T-cell (primary cell): ENCODE measurements at places on chromosomes 13 and 19.

GRCh38 chr19:10260141-10260584 is 8.1 kb downstream of the MRPL4 start:
- no peak for DNase-seq

GRCh38 chr19:2771786-2772674 is 11.0 kb downstream of the SGTA start:
- no peak for DNase-seq

GRCh38 chr13:94709001-94709834 is 3.1 kb downstream of the SOX21 start:
- no peak for DNase-seq

DNA sequence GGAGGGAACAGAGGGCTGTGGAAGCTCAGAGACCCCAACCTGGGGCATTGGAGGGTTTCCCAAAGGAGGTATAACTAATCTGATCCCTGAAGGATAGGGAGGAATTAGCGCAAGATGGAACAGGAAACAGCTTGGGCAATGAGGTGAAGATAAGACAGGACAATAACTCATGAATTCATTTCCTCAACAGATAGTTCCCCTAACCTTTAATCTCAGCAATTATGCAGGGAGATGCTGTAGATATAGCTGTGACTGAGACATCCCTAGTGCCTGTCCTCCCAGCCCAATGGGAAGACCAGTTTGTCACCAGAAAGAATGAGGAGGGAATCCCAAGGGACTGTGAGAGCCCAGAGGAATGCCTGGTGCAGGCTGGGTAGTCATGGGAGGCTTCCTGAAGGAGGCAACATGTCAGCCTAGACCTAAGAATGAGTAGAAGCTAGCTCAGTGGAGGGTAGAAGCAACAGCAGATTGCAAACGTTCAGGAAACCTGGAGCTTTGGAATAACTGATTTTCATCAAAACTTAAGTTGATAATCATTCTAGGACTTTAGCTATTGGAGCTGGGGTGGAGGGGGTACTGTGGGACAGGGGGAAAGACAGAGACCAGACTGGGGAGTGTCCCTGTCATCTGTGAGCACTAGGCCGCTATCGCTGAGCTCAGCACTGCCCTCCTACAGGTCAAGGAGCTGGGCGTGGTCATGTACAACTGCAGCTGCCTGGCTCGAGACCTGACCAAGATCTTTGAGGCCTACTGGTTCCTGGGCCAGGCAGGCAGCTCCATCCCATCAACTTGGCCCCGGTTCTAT is 18.8 kb downstream of the HIPK4 start:
- no peak for DNase-seq

- DNase-seq, result no peak
Observed at GRCh38 chr19:50803633-50804419, 13.6 kb downstream of the ACP4 start.

GRCh38 chr13:113819731-113820715 is 43.9 kb downstream of the GAS6 start:
- no peak for DNase-seq

GRCh38 chr19:42091300-42091699 is 15.3 kb downstream of the ZNF574 start:
- no peak for DNase-seq

- DNase-seq, result no peak
Observed at GRCh38 chr19:43759515-43759914, 4.8 kb upstream of the SMG9 start.

DNA sequence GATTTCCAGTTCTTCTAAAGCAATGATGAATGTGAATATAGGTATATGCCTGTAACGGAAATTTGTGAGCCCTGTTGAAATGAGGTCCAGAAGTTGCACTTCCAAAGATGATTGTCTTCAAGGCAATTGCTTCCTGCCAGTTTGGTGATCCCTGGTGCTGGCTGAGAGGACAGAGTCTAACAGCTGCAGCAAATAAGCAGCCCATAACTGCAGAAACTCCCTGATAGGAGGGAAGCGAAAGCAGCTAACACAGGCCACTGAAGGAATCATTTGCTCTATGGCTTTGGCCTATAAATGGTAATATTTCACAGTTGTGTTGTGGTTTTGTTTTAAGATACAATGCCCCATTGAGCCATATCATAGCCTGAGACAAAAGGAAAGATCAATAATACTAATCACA is 451.5 kb upstream of the MIR17HG start:
- no peak for DNase-seq

DNA sequence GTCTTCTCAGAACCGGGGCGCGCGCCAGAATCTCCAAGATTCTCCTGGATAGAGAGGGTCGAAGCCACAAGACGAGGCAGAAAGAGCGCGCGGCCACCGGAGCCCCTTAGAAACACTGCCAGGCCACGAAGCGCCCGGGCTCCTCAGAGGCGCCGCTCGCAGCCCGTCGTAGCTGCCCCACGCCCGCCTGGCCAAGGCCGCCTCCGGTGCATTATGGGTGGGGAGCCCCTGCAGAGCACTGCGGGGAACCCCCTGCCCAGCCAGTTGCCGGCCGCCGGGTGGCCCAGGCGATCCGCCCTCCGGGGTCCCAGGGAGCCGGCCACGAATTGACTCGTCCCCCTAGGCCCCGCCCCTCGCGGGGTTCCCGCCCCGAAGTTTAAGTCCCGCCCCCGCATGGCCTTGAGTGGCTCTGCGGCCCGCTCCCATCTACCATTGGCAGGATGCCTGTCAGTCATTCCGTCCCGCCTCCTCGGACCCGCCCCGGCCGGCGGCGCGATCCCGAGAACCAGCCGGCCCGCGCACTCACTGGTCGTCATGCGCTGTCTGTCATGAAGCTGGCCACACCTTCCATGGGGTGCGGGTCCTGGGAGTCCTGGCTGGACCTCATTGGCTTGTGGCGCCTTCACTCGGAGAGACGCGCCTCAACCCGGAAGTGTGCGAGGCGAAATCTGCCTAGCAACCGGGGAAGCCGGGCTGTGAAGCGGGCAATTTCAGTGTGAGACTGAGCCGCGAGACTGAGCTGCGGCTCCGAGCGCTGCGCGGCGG is 20.2 kb upstream of the GATAD2A start:
- peak; percentile 99 for DNase-seq

GRCh38 chr19:40392123-40392522 is 2.1 kb upstream of the HIPK4 start:
- no peak for DNase-seq

- DNase-seq, result no peak
Observed at GRCh38 chr19:50548191-50549058, 19.8 kb downstream of the LRRC4B start.

DNA sequence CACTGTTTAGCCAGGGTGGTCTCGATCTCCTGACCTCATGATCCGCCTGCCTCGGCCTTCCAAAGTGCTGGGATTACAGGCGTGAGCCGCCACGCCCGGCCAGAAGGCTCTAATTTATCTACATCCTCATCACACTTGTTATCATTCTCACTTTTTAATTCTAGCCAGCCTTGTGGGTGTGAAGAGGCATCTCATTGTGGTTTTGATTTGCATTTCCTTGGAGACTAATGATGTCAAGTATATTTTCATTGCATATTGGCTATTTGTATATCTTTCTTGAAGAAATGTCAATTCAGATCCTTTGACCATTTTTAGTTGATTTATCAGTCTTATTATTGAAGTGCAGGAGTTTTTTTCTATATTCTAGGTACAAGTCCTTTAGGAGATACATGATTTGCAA is 27.7 kb upstream of the HIF3A start:
- DNase-seq, result no peak

- DNase-seq, result no peak
Observed at GRCh38 chr13:86932776-86933334, 738.3 kb upstream of the SLITRK5 start.

- no peak for DNase-seq
Observed at GRCh38 chr19:18193388-18194180, 566 bp downstream of the MPV17L2 start.

DNA sequence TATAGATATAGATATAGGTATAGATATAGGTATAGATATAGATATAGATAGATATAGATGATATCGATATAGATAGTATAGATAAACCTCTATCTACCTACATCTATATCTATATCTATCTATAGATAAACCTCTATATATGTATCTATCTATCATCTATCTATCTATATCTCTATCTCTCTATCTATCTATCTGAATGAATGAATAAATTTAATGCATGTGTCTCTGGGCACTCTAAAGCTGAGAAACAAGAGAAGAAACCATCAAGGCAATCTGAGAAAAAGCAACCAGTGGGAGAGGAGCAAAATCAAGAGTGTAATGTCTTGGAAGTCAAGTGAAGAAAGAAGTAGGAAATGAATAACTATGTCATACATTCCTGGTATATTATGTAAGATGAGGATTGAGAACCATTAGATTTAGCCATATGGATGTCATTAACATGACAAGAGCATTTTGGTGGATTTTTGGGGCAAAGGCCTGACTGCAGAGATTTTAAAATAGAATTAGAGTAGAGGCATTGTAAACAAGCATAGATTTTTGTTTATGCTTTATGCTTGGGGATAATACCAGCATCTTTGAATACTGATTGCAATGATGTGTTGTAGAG is 1262.7 kb upstream of the MIR17HG start:
- DNase-seq, result no peak

DNA sequence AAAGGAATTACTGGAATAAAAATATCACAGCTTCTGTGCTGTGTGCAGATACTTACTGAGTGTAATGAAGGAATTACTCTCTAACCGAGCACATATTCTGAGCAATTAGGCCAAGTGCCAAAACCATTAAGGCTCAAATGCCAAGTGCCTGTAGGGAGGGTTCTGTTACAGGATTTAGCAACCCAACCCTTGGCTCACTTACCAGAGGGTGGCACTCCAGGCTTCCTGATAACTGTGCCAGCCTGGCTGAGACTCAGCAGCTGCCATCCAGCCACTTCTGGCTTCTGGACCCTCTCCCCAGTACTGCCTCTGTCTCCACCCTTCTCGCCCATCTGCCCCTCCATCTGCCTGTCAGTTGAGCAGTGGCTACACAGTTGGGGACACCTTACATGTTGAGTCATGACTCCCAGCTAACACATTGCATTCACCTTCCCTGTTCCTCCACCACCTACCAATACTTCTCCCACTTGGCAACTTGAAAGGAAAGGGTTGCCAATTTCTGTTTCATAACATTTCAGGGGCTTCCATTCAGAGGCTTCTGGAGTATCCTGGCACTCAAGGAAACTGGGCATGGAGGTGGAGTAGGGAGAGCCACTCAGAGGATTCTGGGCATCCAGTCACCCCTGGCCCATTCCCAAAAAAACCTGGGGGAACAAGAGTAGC is 110.5 kb downstream of the COG6 start:
- no peak for DNase-seq

DNA sequence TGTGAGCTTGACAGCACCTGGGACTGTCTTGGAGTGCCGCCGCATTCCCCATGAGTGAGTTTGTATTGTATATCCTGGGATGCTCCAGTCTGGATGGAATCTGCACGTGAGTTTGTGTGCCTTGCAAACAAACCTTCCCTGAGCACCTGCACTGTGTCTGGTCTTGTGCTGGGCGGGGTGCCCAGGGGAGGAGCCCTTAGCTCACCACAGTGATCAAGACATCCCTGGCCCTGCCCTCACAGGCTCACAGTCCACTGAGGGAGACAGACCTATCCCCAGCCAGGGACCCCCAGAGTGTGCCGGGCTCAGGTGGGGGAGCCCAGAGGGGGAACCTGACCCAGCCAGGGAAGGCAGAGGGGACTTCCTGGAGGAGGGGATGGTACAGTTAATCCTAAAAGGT is 1.7 kb upstream of the BCAM start:
- DNase-seq, result no peak

DNA sequence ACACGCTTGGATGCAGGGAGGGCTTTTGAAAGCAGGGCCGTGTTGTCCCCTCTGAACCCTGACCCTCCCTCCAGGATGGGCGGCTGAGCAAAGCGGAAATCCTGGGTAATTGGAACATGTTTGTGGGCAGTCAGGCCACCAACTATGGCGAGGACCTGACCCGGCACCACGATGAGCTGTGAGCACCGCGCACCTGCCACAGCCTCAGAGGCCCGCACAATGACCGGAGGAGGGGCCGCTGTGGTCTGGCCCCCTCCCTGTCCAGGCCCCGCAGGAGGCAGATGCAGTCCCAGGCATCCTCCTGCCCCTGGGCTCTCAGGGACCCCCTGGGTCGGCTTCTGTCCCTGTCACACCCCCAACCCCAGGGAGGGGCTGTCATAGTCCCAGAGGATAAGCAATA is 15.2 kb downstream of the RCN3 start:
- DNase-seq, result no peak
